ENCODE measurements at places on chromosomes 6 and 20.

GRCh38 chr6:1153696-1154245 lies 158.1 kb upstream of the FOXQ1 start:
- DNase-seq = peak; percentile 94

GRCh38 chr6:153129873-153130514 lies 1.1 kb downstream of the RGS17 start:
- no peak for DNase-seq

GRCh38 chr20:40643891-40644290 lies 45.1 kb downstream of the MAFB start:
- DNase-seq = no peak

DNA sequence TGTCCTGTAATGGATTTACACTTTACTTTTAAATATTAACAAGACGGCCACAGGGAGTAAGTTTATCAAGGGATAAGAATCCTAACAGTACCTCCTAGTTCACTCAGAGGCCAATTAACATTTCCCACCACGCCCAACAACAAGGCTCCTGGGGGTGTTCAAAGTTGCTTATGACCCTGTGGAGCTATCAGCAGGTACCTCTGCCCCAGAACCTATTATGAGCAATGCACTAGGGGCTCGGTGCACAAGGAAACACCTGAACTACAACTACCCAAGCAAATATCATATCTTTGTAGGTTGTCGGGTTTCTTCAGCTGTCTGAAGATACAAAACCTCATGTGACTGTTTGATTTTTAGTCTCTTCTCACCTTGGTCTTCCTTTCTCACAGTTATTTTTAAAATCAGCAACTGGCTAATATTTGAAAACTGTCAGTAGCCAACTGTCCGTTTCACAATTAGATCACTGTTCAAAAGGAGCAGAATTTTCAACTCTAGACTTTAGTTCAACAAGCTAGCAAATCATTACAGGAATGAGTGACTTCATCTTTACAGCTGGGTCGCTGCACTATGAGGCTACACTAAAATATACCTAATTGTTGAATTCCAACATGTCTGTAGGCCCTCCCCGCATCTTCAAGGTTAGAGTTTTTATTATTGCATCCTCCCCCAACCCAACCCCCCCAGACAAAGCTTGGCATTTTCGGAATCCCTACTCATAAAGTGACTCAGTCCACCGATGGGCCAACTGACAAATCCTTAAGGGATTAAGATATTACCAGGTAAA lies 38.1 kb downstream of the B4GALT5 start:
- DNase-seq = no peak

- no peak for DNase-seq
These were observed 5.3 kb upstream of the FUCA2 start for GRCh38 chr6:143516690-143517446.

DNA sequence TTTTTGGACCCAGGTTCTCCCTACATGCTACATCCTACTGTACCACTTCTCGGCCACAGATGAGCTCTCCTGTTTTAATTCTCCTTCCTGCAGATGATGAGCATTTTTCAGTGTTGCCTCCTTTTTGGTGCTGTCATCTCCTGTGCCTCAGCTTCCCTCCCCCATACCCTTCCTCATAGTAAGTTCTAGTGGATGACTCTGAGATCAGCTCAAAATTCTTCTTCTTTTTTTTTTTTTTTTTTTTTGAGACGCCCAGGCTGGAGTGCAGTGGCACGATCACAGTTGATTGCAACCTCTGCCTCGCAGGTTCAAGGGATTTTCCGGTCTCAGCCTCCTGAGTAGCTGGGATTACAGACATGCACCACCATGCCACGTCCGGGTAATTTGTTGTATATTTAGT lies 3.8 kb downstream of the TMEM14A start:
- no peak for DNase-seq

DNA sequence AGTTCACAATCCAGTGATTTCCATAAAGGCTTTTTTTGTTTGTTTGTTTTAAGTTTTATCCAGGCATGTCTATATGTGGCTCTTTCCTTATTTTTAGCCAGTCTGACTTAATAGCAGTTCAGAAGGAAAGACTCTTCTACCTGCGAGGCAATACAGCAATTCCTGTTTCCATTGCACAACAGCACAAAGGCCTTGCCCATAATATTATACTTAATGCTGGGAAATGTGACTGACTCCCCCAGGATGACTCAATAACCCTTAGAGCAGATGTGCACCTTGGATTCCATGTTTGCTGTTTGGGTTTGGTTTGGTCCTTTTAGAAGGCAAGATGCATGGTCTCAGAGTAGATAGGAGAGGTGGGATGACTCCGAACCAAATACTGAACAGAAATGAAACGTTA lies 184.1 kb downstream of the MTFR2 start:
- DNase-seq = no peak

- DNase-seq = peak; percentile 70
These were observed 10.0 kb downstream of the CST5 start for GRCh38 chr20:23869520-23869919.

- DNase-seq = peak; percentile 25
These were observed 202.8 kb downstream of the BTBD9 start for GRCh38 chr6:38436726-38437465.

GRCh38 chr6:82988930-82989351 lies 76.7 kb downstream of the UBE3D start:
- no peak for DNase-seq

- no peak for DNase-seq
These were observed 87.8 kb downstream of the CENPW start for GRCh38 chr6:126427713-126428112.

DNA sequence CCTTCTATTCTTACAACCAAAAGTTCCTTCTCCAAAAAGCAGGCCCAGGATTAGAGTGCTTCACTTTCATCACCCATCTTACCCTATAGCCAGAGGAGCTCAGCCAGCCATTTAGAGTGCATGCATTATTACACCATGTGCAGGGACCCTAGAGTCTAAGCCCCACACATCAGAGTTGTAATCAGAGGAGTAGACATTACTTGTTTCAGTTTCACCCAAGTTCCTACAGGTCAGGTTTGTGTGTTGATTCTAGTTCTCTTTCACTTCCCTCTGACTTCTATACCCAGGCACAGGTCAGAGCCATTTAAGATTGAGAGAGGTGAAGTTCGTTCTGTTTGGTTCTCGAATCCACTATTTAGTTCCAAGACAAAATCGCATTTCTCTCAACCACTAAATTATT lies 16.3 kb upstream of the ARFGEF3 start:
- DNase-seq = no peak

GRCh38 chr6:50724381-50725124 lies 11.2 kb downstream of the TFAP2D start:
- DNase-seq = no peak

GRCh38 chr6:36130667-36131510 lies 576 bp downstream of the MAPK13 start:
- no peak for DNase-seq

DNA sequence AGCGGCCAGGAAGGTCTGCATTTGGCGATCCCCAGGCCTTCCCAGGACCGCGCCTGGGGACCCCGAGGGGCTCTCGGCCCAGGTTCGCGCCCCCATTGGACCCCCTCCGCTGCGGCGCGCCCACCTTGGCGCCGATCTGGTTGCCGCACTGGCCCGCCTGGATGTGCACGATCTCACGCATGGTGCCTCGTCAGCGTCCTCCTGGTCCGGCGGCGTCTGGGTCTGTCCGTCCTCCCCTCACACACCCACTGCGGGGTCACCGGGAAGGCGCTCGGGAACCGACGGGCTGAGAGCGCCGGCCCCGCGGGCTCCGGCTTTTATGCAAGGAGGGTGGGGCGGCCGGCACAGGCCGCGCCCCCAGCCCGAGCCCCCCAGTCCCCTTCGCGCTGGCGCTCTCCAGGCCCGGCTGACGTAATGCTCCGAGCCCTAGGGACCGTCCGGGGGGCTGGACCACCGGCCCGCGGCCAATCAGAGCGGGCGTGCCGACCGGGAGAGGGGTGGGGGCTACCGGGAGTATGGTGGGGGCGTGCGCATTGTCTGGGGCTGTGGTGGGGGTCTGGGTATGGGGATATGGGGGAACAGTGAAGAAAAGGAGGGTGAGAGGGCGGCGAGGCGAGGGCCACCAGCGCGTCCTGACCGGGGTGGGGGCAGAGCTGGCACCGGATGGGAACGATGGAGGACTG lies at the start of gene TUBB2B:
TSS of gene TUBB2B (minus strand) at position 291 of the 683 bp plus-strand sequence. CDS start at position 181, 110 bp downstream.
- DNase-seq = no peak

DNA sequence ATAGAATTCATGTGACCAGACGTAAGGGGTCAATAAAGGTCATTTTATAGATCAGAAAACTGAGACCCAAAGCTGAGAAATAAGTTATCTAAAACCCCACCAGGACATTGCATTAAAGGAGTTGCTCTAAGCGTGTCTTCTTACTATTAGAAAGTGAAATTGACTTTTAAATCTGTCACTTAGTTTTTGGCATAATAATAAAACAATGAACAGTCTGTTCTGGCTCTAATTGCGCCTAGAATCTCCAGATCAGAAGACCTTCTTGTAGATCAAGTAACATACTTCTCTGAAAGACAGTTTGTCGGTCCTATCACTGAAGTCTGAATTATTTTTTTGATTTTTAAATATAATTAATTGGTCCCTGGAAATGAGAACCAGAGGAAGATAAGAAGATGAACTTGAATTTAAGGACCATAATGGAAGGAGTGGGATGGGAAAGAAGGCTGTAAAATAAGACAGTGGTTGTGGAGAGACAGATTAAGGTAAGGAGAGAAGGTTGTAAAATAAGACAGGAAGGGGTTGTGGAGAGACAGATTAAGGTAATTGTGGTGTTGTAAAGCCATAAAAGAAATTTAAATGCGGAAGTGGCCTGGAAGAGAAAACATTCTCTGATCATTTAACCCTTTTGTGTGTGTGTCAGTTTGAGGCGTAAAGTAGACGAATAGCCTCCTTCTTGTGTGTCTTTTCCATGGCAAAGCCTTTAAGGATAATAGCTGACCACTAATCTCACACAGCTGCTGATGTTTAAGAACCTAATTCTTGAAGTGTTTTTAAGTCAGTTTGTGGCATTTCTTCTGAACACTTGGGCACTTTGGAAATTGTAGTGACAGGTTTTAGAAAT lies 20.1 kb downstream of the TOP1 start:
- peak; percentile 63 for DNase-seq

- DNase-seq = no peak
These were observed 40.9 kb downstream of the OVOL2 start for GRCh38 chr20:18016772-18017171.

- DNase-seq = no peak
These were observed 297.5 kb upstream of the FERMT1 start for GRCh38 chr20:6420336-6420735.

- DNase-seq = no peak
These were observed 242.8 kb downstream of the UST start for GRCh38 chr6:148989585-148989984.

DNA sequence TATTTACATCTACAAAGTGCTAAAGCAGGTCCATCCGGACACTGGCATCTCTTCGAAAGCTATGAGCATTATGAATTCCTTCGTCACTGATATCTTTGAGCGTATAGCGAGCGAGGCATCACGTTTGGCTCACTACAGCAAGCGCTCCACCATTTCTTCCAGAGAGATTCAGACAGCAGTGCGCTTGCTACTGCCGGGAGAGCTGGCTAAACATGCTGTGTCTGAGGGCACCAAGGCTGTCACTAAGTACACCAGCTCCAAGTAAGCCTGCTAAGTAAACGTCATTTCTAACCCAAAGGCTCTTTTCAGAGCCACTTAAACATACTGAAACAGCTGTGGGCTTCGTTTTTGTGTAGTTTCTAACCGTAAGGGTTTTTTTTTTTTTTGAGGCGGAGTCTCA lies 27.5 kb upstream of the SLC17A4 start:
- DNase-seq = no peak

DNA sequence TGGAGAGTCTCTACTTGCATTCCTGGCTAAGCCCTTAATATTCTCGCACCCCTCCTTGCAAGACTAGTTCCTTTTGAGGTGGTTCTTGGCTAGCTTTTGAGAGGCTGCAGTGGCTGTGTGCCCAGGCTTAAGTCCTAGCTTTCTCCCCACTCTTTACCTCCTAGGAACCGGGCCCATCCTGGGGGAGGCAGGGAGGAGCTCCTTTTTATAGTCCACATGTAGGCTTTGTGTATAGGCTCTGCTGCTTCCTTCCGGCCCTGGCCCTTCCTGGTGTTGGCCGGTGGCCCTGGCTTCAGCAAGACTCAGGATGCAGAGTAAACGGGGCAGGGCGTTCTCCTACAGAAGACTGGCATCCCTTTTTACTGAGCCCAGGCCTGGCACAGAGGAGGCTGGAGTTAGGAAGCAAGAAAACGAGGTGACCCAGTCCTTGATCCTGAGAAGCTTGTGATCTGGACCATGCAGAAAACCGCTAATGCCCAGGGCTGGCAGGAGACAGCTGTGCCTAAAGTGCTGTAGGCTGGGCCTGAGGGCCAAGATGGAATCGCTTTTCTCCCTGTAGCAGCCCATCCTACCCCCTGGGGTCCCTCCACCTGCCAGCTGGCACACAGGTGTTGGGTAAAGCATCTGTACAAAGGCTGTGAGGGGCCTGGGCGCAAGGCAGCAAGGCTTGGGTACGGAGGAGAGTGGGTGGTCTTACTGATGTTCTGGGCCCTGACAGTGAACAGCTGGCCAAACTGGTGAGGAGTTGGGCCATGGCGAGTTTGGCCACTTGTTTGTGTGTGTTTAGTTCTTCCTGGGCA lies 8.7 kb downstream of the PLCG1 start:
- DNase-seq = no peak

DNA sequence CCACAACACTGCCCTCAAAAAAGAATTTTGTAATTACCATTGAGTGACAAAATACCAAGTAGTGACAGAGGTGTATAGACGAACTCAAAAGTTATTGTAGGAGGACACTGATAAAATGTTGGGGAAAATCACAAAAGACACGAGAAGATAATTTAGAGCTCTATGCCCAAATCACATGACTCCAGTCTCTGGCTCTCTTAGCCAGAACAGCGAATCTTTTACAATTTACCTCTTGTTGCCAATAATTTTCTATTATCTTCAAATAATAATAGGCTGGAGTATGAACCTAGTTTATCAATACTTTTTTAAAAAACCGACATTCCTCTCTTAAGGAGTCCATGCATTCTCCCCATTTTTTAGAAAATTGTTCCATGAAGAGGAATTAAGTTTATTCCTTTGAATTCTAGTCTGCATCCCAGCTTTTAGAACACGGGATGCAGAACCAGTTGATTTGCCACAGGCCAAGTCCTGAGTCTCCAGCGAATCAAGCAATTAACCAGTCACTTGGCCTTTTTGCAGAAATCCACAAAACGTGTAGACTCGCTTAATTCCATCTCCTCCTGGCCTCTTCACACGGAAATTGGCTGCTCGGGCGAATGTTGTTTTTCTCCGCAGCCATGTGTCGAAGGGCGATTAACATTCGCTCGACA lies 507 bp upstream of the RIPPLY2 start:
- DNase-seq = peak; percentile 3

DNA sequence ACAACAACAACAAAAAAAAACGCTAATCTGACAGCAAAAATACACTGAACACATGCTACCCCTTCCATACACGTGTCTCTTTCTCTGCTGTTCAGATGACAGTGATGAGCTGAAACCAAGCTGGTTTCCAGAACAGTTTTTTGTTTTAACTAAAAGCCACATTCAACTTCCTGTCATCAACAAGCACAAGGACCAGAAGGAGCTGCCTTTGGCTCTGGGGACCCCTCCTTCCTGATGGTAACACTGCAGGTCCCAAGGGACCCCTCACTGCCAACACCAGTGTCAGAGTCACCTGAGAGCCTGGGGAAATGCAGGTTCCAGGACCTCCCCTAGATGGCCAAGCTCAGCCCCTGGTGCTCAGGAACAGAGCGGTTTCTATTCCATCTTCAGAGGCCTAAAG lies 6.0 kb downstream of the CST7 start:
- DNase-seq = no peak

GRCh38 chr20:31870726-31871617 lies 538 bp downstream of the TTLL9 start:
- DNase-seq = no peak

Measured in foreskin melanocyte (primary cell).